Right renal cortex interstitium (tissue), 3 donors: ENCODE measurements at places on chromosomes 7 and 10. TPM values are rescaled to one million over a fixed set of nuclear protein-coding genes. Genes with fewer than 3 reads are reported as not detected.

The SPDYE11 gene
- 0.25 TPM for polyA plus RNA-seq

The XRCC2 gene
- polyA plus RNA-seq, result 5.4 TPM

The CYP17A1 gene
- polyA plus RNA-seq, result 0.89 TPM

The AKR1C8 gene
- polyA plus RNA-seq, result 0.26 TPM

The SLC13A4 gene
- polyA plus RNA-seq, result 1.4 TPM

The FGFBP3 gene
- polyA plus RNA-seq, result 2.0 TPM

The UTF1 gene
- not detected for polyA plus RNA-seq

The DHX32 gene
- 27.4 TPM for polyA plus RNA-seq

The NPFFR1 gene
- 0.13 TPM for polyA plus RNA-seq

The WIPF3 gene
- polyA plus RNA-seq, result 5.7 TPM

The IL6 gene
- not detected for polyA plus RNA-seq

The CPED1 gene
- 36.9 TPM for polyA plus RNA-seq

The SPDYE8 gene
- polyA plus RNA-seq, result 0.33 TPM

The SNCG gene
- polyA plus RNA-seq, result 8.3 TPM

The MPP7 gene
- 8.9 TPM for polyA plus RNA-seq
